ENCODE measurements at places on chromosomes 3 and 15. TPM values are rescaled to one million over a fixed set of nuclear protein-coding genes. Genes with fewer than 3 reads are reported as not detected.
A peak's percentile ranks its signal among the peaks of the same experiment; 100 is the strongest.

- DNase-seq = no peak
- H3K36me3 ChIP-seq = peaks cover 5% of the 10 kb centered on the region
- no peaks in the 10 kb centered on the region for H3K27me3 ChIP-seq
- H3K4me1 ChIP-seq = peaks cover 91% of the 10 kb centered on the region
- H3K4me3 ChIP-seq = no peak overlapping the region
These were observed 130.1 kb downstream of the PTPRG start for GRCh38 chr3:61691466-61691865.

GRCh38 chr3:184341925-184342324 lies 4.5 kb downstream of the FAM131A start:
- H3K4me3 ChIP-seq = no peak overlapping the region
- peaks cover 40% of the 10 kb centered on the region for H3K4me1 ChIP-seq
- H3K36me3 ChIP-seq = peaks cover 15% of the 10 kb centered on the region
- DNase-seq = no peak

DNA sequence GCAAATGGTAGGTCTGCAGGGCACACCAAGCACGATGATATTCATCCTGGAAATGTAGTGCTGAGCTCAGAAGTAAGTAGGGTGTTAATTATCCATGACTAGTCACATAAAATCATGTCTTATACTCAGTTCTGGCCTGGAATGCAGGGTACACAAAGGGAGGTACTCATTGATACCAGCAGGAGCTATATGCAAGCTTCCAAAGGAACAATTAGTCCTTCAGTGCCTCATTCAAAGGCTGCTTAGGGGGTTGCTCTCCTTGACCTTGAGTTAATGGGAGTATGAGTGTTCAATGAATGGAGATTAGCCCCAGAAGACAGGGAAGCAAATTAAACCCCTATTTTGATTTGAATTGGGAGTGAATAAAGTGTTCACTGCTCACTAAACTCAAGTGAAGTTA lies 38.3 kb downstream of the CNTN6 start:
- no peak for DNase-seq
- no peak overlapping the region for H3K27ac ChIP-seq
- no peaks in the 10 kb centered on the region for H3K4me1 ChIP-seq
- peaks cover 61% of the 10 kb centered on the region for H3K36me3 ChIP-seq
- H3K27me3 ChIP-seq = peaks cover 7% of the 10 kb centered on the region

DNA sequence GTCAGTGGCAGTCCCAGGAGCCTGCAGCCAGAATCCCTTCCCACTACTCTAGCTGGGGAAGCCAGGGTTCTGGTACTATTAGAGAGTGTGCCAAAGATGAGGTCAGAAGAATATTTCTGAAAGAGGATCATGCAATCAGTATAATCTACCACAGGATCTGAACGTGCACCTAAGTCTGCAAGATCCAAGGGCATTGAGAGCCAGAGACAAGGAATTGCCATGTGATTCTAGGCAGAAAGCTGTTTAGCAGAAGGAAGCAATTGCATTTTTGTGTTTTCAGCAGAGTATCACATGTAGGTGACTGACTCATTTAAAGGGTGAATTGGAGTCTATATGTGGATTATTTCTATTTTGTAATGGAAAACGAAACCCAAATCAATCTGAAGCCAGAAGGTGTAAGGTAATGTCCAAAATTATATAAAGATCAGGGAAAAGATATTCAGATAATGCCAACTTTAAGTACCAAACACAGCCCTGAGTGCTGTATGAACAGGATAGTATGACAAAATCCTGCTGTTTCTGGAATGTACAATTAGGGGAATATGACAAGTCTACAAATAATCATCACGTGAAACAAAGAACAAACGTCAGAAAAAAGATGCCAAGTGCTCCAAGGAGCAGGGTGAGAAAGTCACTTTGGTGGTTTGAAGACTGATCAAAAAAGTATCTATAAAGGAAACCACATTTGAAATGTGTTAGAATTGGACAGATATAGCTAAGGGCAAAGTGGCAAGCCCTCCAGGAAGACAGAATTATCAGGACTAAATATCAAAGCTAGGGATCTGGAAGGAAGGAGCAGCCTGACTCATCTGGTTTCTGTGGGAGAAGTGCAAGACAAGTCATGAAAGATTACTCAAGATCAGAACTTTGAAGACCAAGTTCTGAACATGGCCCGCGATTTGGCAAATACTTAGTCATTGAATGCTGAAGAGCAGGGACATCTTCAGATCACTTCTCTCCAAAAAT lies 1036.6 kb downstream of the NTRK3 start:
- H3K4me1 ChIP-seq = peaks cover 10% of the 10 kb centered on the region
- no peak for DNase-seq
- no peaks in the 10 kb centered on the region for H3K27me3 ChIP-seq
- H3K27ac ChIP-seq = no peak overlapping the region
- H3K4me3 ChIP-seq = no peak overlapping the region

GRCh38 chr3:162365066-162365719 lies 868.6 kb downstream of the OTOL1 start:
- no peaks in the 10 kb centered on the region for H3K36me3 ChIP-seq
- H3K27me3 ChIP-seq = no peaks in the 10 kb centered on the region
- no peak overlapping the region for H3K27ac ChIP-seq

DNA sequence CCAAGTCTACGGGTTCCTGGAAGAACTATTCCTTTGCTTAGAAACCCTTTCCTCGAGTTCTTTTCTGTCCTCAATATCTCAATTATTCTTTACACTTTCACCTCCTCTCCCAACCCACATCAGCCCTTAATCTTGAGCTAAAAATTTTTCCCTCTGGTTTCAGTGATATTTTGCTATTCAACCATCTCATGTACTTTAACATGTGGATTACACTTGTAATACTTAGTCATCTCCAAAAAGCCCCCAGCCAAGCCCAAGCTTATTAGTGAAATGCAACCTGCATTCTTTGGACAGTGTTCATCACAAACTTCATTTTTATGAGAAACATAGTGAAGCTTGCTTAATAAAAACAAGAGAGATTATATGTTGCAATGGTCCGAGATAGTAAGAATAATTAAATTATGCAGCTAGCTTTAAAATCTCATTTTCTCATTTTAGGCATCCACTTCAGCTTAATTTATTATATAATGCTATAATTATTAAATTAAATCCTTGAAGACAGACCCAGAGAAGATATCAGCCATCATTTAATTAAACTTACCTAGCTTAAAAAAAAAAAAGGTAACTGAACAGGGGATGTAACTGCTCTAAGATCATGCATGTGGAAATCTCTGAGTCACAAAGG lies 534.5 kb upstream of the TBL1XR1 start:
- H3K36me3 ChIP-seq = 0 out of 2 replicates have a peak, but pooled peaks cover 5% of the 10 kb centered on the region
- no peaks in the 10 kb centered on the region for H3K27me3 ChIP-seq
- no peak overlapping the region for H3K4me3 ChIP-seq
- H3K27ac ChIP-seq = no peak overlapping the region
- peaks cover 27% of the 10 kb centered on the region for H3K4me1 ChIP-seq

GRCh38 chr3:123431007-123431657 lies 17.8 kb downstream of the ADCY5 start:
- DNase-seq = no peak
- H3K27me3 ChIP-seq = no peaks in the 10 kb centered on the region
- H3K36me3 ChIP-seq = no peaks in the 10 kb centered on the region
- H3K4me1 ChIP-seq = no peaks in the 10 kb centered on the region
- H3K4me3 ChIP-seq = no peak overlapping the region
- no peak overlapping the region for H3K27ac ChIP-seq

DNA sequence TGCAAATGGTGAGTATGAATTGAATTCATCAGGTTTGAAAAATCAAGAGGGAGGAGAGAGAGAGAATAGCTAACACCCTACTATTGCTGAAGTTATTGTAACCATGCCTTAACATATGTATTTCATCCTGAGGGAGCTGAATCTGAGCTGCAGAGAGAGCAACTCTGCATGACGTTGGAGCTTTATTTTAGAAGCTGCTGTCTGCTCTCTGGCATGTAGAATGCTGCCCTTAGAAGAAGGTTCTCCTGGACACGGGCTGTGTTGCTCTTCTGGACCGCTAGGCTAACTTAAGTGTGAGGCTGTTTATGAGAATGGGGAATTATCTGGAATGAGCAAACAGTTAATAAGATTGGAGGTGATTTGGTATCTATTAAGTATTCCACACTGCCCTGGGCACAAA lies 814.6 kb downstream of the AGBL1 start:
- H3K27me3 ChIP-seq = no peaks in the 10 kb centered on the region
- no peaks in the 10 kb centered on the region for H3K36me3 ChIP-seq
- no peak overlapping the region for H3K4me3 ChIP-seq
- DNase-seq = no peak
- H3K4me1 ChIP-seq = peaks cover 29% of the 10 kb centered on the region
- H3K27ac ChIP-seq = peak overlapping the region; percentile 29

DNA sequence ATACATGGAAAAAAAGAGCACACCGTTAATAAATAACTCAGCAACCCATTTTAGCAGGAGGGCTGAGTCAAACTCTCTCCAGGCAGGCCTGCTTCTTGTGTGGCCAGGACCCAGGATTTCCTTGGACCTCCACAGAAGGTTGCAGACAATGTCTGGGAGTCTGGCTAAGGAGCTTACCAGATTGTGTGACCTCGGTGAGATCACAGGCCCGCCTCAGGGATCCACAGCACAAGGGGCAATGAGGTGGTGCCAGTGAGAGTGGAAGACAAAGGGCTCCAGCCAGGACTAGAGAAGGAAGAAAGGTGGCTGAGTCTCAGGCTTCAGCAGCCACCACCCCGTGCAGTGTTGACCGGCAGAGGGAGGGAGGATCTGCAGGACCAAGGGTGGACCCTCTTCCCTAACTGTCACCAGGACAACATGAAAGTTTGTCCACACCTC lies 32.2 kb upstream of the SEC22A start:
- peak overlapping the region; percentile 51 for H3K27ac ChIP-seq
- peaks cover 30% of the 10 kb centered on the region for H3K36me3 ChIP-seq
- peaks cover 5% of the 10 kb centered on the region for H3K4me1 ChIP-seq
- DNase-seq = no peak
- no peak overlapping the region for H3K4me3 ChIP-seq

- H3K4me3 ChIP-seq = no peak overlapping the region
- H3K27ac ChIP-seq = no peak overlapping the region
- DNase-seq = no peak
- H3K4me1 ChIP-seq = peaks cover 9% of the 10 kb centered on the region
- H3K27me3 ChIP-seq = no peaks in the 10 kb centered on the region
These were observed 48.8 kb downstream of the PIK3CB start for GRCh38 chr3:138785951-138786350.

DNA sequence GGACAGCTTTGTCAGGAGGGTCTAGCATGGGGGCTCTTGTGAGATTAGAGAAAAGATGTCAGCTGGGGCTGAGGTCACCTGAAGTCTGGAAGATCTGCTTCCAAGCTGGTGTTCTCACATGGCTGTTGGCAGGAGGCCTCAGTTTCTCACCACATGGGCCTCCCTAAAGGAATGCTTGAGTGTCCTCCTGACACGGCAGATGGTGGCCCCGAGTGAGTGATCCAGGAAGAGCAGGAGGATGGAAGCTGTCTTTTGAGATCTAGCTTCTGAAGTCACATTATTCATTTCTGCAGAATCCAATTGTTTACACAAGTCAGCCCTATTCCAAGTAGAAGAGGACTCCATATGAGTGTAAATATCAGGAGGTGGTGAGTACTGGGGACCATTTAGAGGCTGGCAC lies 344.0 kb upstream of the PROK2 start:
- H3K4me1 ChIP-seq = no peaks in the 10 kb centered on the region
- no peak for DNase-seq

GRCh38 chr3:172195407-172195754 lies 156.0 kb downstream of the FNDC3B start:
- no peaks in the 10 kb centered on the region for H3K27me3 ChIP-seq
- no peak for DNase-seq
- peaks cover 10% of the 10 kb centered on the region for H3K36me3 ChIP-seq
- no peak overlapping the region for H3K4me3 ChIP-seq
- H3K4me1 ChIP-seq = peaks cover 33% of the 10 kb centered on the region

DNA sequence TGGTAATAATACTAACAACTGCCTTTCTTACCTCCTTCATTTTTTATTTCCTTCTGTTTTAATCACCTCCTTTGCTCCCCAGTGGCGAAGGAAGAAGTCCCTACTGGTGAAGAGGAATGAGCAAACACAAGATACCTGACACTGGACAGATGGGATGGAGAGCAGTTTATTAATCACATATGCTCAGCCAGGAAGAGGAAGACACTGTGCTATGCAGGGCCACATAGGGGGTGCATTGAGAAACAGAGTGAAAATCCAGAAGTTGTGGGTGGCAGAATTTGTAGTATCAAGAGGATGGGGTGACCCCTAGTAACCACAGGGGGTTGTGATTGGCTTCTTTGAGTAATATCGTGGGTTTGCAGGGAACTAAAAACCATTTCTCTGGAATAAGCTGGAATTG lies 1041.9 kb downstream of the OTOL1 start:
- DNase-seq = no peak
- H3K36me3 ChIP-seq = no peaks in the 10 kb centered on the region
- H3K4me3 ChIP-seq = no peak overlapping the region
- H3K27me3 ChIP-seq = no peaks in the 10 kb centered on the region
- H3K27ac ChIP-seq = no peak overlapping the region
- H3K4me1 ChIP-seq = no peaks in the 10 kb centered on the region

DNA sequence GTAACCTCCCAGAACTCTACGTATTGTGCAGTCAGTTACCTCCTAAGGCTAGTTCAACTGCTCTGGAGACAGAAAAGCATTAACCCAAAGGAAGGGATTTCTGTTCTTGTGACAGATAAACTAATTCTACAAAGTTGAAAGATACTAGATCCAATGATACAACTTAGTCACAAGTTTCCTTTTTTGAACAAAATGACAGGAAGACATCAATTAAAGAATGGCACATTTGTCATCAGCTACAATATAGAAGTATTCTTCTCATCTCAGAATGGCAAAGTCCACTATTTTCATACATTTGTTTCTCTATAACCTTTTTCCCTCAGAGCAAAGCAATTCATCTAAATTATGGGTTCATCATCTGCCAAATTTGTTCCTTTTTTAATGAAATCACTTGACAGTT lies 43.7 kb downstream of the ISL2 start:
- peaks cover 4% of the 10 kb centered on the region for H3K4me1 ChIP-seq
- no peak overlapping the region for H3K4me3 ChIP-seq

DNA sequence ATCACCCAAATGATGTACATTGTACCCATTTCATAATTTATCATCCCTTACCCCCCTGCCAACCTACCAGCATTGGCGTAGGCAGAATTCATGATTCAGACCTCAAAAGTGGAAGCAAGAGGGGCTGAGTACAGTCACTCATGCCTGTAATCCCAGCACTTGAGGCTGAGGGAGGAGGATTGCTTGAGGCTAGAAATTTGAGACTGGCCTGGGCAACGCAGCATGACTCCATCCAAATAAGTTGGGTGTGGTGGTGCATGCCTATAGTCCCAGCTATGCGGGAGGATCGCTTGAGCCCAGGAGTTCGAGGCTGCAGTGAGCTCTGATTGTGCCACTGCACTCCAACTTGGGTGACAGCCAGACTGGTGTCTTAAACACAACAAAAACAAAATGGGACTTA lies 10.4 kb downstream of the TTC14 start:
- no peak overlapping the region for H3K27ac ChIP-seq
- H3K27me3 ChIP-seq = no peaks in the 10 kb centered on the region
- DNase-seq = no peak
- H3K4me1 ChIP-seq = no peaks in the 10 kb centered on the region
- H3K4me3 ChIP-seq = no peak overlapping the region

The PLA2G4D gene
- total RNA-seq = 0.07 TPM

The PIERCE2 gene
- 1.6 TPM for total RNA-seq

The TEX55 gene
- not detected for total RNA-seq

The AMT gene
- 57.8 TPM for total RNA-seq

The GOLGA8O gene
- total RNA-seq = not detected

The GPR171 gene
- 0.17 TPM for total RNA-seq

The PLA1A gene
- not detected for total RNA-seq

The IGSF10 gene
- 0.60 TPM for total RNA-seq

The P4HTM gene
- 28.2 TPM for total RNA-seq

The GOLGA8T gene
- total RNA-seq = 1.0 TPM
